Skin of body (tissue), 3 donors: ENCODE measurements at places on chromosomes 2 and 18. TPM values are rescaled to one million over a fixed set of nuclear protein-coding genes. Genes with fewer than 3 reads are reported as not detected.

The SLC9A4 gene
- 1.3 TPM for total RNA-seq

The TEX44 gene
- total RNA-seq: not detected

The CRYGD gene
- not detected for total RNA-seq

The UPP2 gene
- total RNA-seq: not detected

The UGT1A1 gene
- 0.10 TPM for total RNA-seq

The ZNF2 gene
- total RNA-seq: 4.1 TPM

The IL36B gene
- 0.20 TPM for total RNA-seq

The TM4SF20 gene
- not detected for total RNA-seq

The MYO3B gene
- total RNA-seq: 5.5 TPM

The MPP4 gene
- 0.59 TPM for total RNA-seq

The TRIM43 gene
- total RNA-seq: 0.10 TPM
